ENCODE measurements at places on chromosomes 3 and 15.

DNA sequence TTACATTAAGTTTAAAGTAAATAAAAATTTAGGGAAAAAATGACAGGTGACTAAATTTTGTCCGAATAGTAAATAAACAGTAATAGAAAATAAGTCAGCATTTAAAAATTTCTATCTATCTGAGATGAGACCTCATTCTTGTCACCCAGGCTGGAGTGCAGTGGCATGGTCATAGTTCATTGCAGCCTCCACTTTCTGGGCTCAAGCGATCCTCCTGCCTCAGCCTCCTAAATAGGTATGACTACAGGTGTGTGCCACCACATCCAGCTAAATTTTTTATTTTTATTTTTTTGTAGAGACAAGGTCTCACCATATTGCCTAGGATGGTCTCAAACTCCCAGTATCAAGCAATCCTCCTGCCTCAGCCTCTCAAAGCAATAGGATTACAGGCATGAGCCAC, 7.8 kb downstream of the KPNA4 start:
- no peak for DNase-seq

DNA sequence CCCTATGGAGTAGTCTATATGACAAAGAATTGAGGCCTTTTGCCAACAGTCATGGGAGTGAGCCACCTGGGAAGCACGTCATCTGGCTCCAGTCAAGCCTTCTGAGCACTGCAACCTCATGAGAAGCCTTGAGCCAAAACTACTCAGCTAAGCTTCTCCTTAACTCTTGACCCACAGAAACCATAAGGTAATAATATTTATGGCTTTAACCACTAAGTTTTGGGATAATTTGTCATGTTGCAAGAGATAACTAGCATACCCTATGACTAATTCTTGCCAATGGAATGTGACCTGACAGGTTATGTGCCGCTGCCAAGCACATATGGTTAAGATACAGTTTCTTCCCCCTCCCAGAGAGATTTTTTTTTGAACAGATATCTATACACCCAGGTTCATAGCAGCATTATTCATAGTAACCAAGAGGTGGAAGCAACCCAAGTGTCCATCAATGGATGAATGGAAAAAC, 11.8 kb upstream of the SLC6A11 start:
- DNase-seq, result no peak

DNA sequence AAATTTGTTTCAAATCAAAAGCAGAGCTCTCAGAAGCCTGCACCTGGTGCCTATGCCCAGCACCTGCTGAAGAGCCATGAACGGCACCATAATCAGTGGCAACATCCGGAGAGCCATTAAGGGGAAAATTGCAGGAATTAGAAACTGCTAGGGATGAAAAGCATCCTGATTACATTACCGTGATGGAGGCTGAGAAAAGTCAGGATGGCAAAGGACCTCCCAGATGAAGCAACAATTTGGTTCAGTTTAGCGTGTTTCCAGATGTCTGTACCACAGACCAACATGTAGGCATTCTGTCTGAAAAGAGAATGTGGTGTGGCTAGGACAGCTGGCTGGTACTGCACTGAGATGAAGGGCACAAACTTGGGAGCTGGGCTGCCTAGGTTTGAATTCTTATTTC, 106.1 kb downstream of the EOMES start:
- DNase-seq, result no peak

- DNase-seq, result no peak
Measured at GRCh38 chr3:188051801-188052168, 102.2 kb upstream of the LPP start.

DNA sequence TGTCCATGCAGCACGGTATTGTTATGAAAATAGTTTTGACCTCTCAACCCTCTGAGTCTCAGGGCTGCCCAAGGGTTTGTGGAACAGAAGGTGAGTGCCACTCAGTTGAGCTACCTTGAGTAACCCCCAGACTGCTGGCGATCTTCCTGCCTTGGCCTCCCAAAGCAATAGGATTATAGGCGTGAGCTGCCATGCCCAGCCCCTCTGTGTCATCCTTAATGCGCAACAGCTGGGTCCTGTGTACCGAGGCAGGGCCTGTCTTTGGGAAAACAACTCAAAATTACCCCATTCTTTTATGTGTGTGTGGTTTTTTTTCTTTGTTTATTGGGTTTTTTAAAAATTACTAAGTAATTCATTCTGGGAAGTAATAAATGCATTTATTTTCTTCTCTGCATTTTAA, 78.3 kb upstream of the TPM1 start:
- no peak for DNase-seq
